ENCODE measurements at places on chromosomes 7 and 10.

DNA sequence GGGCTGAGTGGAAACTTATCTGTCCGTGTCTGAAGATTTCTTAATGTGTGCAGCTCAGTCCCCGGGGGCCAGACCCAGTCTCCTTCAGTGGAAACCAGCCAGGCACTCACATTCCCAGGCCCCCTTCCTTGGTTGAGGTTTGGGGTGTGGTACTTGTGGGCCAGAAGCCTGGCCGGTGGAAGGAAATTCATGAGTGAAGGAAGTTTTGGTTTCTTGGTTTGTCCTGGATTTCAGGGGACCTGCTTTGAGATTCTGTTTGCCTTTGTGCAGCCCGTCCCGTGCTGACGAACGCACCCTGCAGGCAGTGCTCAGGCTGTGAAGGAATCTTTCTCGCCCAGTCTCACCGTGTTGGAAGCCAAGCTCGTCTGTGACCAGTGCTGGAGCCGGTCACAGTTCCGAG is 2.9 kb downstream of the INPP5A start:
- no peak for DNase-seq

- no peak for DNase-seq
Measured at GRCh38 chr7:78296046-78296597, 497.5 kb downstream of the PHTF2 start.

DNA sequence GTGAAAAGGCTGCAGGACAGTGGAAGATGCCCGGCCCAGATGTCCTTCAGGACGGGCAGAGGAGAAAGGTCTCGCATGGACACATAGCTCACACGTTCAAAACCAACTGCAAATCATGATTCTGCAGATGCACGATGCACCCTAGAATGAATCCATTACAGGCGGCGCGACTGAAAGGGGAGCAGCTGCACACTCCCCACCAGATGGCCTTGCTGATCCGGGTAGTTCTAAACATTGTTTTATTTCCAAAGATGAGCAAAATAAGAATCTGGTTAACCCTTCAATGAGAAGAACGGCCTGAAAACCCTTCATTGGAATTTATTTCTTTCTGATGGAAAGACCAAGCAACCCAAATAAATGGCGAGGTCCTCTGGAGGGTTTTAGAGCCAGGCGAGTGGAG is 33.8 kb downstream of the CHST15 start:
- no peak for DNase-seq

DNA sequence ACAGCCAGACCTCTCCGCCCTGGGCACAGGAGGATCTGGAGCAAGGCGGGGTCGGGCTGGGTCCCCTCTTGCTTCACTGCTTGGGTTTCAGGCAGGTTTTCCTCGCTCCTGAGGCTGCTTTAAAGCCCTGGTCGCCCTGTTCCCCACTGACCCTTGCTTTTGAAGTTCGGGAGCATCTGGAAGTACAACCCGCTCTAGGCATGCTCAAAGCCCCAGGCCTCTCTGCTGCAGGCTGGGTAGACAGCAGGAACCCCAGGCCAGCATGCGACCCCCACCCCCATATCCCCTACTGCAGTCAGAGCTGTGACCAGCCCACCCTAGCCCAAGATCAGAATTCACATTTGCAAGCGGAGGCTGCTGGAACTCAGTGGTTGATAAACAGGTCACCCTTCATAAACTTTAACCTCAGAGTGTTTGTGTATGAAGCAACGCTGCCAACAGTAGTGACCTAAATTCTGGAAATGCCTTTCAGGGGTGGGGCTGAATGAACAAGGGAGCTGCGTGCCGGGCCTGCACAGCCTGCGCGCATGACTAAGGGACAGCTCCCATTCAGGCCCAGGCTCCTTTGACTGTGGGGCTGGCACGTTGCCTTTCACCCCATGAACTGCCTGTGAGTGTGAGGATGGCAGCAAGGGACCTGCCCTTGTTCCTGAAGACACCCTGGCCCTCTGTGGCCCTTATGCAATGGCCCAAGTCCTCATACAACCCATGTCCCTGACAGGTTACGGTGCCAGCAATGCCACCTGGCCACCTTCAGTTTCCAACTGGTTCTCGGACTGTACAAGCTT is 52.5 kb downstream of the PROSER2 start:
- DNase-seq = peak; percentile 15

GRCh38 chr10:103800789-103801540 is 54.4 kb downstream of the SH3PXD2A start:
- DNase-seq = no peak
